ENCODE measurements at places on chromosomes 7 and 10. TPM values are rescaled to one million over a fixed set of nuclear protein-coding genes. Genes with fewer than 3 reads are reported as not detected.

The C10orf62 gene
- total RNA-seq: not detected

The ASB10 gene
- total RNA-seq: not detected

- DNase-seq: no peak
Measured at GRCh38 chr10:69506834-69507713, 55.8 kb downstream of the TSPAN15 start.

- no peak for DNase-seq
Measured at GRCh38 chr10:34235164-34235832, 579.8 kb downstream of the PARD3 start.

Measured in stomach (tissue), 19 donors.